ENCODE measurements at places on chromosomes 16 and 17.

GRCh38 chr16:57834936-57835335 is 32.6 kb upstream of the KIFC3 start:
- no peak for DNase-seq

GRCh38 chr17:81518785-81519283 is 6.2 kb upstream of the ACTG1 start:
- no peak for DNase-seq

DNA sequence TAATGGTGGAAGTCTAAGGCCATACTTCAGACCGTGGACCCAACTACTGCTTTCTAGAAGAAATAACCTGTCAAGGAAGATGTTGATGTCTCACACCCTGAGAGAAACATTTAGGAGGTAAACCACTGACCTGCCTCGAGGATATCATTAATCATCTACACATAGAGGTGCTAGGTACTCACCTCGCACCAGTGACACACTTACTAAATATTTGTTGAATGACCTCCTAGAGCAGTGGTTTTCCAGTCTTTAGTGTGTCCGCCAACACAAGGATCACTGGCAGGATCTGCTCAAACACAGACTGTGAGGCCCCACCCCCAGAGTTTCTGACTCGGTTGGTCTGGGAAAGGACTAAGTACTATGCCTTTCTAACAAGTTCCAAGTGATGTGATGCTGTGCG is 197.4 kb upstream of the CACNG5 start:
- DNase-seq, result no peak

GRCh38 chr17:75406222-75406615 is 741 bp upstream of the GRB2 start:
- no peak for DNase-seq

GRCh38 chr16:53785044-53785443 is 81.1 kb downstream of the FTO start:
- DNase-seq, result no peak

DNA sequence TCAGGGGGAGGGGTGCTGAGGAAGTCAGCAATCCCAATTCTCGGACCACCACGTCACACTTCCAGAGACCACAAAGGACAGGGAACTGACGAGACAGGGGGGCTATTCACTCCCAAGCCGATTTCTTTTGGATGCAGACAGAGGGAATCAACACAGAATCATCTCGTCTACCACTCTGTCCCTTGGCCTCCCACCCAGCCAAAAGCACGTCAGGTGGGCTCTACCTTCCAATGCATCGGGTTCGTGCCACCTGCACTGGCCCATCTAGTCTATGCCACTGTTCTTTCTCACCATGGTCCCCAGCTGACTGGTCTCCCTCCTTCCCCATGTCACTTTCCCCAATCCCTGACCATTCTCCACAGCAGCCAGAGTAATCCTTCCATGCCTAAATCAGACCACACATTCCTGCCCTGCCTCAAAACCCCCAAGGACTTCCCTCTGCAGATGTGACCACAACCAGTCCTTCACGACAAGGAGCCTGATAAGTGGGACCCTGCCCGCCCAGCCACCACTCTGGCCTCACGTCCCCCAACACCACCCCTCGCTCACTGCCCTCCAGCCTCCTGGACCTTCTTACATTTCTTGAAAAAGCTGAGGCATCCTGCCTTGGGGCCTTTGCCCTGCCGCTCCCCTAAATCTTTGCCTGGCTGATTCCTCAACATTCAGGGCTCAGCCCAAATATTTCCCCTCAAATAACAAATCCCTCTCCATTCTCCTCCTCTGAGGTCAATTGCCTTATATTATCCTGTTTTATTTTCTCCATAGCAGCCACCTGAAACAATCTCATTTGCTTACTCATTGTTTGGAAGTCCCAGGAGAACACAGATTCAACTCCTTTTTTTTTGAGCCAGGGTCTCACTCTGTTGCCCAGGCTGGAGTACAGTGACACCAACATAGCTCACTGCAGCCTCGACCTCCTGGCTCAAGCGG is 70.4 kb downstream of the IL21R start:
- no peak for DNase-seq

All from NCI-H1092 (cell line).